ENCODE measurements at places on chromosomes 5 and 9.

DNA sequence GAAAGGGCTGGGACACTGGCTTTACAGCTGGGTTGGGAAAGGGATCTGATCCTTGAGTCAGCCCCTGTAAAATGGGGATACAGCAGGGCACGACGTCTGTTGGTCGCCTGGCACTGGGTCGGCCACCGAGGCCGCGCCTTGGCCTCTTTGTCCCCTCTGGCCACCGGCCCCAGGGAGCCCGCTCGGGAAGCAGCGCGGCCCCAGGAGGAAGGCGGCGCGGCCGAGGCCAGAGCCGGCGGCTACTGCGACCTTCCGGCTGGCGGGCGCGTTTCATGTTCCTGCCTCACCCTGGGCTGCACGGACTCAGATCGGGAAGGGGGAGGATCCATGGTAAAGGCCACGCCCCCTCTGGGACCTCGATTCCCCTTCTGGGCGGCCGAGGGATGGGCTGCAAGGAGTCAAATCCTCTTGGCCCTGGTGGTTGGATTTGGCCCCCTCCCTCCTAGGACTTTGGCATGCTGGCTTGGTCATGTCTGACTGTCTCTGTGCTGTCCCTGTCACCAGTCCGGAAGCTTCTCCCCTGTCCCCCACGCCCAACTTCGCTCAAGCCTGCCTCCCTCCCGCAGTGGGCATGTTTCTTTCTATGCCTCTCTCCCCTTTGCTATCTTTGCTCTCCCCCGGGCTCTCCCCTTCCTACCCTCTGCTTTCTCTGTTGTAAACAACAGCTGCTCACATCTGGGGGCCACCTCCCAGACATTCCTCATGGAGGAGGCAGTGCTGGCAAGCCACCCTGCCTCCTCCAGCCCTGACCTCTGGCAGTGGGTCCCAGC is 25.8 kb downstream of the FPGS start:
- DNase-seq, result no peak

DNA sequence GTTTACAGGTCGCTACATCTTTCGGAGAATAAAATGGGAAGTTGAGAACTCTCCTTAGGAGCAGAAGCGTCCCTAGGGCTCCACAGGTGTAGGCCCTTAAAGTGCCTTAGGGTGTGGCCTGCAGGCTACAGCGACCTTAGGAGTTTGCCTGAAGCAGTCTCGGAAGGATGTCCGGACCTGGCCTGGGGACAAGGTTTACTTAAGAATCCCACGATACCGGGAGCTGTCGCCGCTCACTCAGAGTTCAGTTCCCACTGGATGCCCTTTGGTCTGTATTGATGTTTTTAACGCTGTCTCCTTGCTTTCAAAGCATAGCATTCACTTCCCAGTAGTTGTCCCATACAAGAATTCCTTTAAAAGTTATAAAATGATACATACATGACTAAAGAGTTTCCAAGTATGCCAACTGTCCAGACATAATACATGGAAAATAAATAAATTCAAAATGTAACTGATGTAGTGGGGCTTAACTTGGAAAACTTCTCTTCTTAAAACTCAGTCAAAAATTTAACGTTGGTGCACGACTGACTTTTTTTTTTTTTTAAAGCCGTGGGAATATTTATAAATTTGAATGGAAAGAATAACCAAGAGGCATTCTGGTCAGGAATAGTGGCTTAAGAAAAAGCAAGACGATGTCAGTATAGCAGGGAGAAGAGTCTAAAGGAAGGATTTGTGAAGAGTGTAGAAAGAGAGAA is 848 bp downstream of the RAD50 start:
- peak; percentile 17 for DNase-seq

- no peak for DNase-seq
These were observed 845 bp downstream of the ECSCR start for GRCh38 chr5:139461698-139462097.

GRCh38 chr9:5578018-5578697 is 50.7 kb upstream of the RIC1 start:
- DNase-seq, result no peak

DNA sequence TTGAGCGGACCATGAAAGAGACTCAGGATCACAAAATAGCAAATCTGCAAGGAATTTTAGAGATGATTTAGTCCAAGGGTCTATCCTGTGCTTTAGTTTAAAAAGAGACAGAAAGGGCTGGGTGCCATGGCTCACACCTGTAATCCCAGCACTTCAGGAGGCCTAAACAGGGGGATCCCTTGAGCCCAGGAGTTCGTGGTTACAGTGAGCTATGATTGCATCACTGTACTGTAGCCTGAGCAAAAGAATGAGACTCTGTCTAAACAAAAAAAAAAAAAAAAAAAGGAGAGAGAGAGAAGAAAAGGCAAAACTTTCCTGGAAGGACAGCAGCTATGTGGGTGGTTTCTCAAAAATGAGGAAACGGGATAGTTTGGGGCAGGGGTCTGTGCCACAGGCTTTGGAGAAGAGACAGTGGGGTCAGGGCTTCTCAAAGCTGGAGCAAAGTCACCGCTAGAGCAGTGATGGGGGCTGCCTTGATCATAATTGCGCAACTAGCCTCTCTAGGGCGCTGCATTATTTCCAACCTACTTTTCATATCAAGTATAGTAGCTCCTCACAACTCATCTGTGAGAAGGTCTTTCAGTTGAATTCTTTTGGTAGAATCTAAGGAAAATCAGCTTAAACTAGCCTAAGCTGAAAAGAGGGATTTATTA is 8.5 kb upstream of the ANKH start:
- DNase-seq, result no peak

DNA sequence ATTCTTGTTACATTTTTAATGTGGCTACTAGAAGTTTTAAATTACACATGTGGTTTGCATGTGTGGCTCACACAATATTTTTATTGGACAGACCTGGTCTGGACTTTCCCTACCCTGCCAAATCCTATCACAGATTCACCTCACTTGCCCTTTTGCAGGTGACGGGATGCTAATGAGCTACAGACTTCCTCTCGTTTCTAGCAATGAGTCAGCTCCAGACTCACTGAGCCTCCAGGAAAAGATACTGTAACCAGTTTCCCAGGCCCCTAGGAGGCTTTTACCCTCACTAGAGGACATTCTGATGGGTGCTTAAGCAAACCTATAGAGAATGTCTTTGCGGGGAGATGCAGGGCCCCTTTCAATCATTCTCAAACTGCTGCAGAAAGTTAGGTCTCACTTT is 135.4 kb downstream of the WDR41 start:
- no peak for DNase-seq

DNA sequence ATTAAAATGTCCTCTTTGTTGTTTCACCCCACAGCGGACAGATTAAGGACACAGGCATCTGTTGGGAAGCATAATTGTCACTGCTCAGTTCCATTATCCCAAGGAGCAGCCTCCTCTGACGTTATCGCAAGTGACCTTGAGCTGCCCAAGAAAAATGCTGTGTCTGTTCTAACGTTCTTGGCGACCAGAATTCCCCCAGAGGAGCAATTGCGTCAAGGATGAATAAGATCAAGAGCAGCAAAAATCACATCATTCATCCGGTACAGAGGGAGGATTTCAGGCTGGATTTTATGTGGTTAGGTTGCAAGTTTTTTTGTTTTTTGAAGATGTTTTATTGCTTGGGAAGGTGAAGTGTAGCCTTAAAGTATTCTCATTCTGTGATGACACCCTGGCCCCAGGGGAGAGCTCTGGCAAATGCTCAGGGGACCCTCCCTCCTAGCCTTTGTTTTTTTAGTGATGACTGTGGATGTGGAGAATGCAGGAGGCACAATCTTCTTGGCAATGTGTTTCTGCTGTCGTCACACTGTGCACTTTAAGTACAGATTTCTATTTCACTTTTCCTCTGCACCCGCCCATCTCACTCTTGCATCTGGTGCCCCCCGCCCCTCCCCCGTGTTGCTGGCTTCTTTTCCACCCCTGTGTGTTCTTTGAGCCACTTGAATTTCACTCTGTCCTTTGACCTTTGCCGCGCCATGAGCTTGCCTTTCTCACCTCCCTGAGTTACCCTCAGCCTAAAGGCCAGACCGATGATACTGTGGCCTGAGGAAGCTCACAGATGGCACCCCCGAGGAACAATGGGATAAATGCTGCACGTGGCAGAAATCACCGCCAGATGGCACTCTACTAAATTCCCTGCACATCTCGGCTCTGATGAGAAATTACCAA is 308.5 kb downstream of the RAB3C start:
- DNase-seq, result peak; percentile 56

GRCh38 chr5:14443671-14444093 is 137.9 kb upstream of the OTULINL start:
- no peak for DNase-seq

GRCh38 chr9:124389146-124389939 is 25.9 kb downstream of the PSMB7 start:
- peak; percentile 64 for DNase-seq

DNA sequence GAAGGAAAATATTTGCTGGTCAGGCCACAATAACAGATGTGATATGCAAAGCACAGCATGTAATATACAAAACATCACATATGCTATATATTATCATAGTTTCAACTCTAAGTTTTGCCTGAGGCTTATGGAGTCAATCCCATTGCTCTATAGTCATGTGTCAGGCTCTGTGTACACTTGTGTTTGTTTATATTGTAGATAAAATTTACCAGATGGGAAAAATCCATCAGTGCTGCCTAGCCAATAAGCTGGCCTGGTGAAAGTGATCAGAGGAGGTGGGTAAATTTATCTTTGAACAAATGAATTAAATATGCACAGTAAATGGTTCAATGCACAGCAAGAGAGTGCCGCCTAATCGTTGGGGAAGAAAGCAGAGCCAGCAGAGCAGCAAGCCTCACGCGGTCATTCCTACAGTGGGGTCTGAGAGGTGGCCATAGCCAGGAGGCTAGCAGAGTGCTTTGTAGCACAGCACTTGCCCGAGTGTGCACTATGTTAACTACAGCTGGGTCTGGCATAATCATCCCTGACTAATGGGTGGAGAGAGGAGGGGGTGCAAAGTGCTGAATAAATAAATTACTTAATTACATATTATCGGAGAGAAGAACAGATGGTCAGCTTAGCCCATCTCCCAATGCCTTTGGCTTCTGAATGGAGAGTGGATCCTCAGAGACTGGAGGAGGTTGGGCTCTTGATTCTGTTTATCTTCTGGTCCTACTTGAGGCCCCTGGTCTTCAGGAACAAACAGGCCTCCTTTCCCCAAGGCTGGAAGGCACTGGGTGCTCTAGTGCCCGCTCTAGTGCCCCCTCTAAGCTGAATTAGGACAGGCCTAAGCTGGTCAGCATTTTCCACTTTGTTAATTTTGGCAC is 153.5 kb downstream of the MAT2B start:
- DNase-seq, result no peak

GRCh38 chr9:91416096-91416712 is 7.4 kb downstream of the NFIL3 start:
- no peak for DNase-seq

GRCh38 chr9:135998410-135999071 is 37.4 kb upstream of the UBAC1 start:
- DNase-seq, result no peak

DNA sequence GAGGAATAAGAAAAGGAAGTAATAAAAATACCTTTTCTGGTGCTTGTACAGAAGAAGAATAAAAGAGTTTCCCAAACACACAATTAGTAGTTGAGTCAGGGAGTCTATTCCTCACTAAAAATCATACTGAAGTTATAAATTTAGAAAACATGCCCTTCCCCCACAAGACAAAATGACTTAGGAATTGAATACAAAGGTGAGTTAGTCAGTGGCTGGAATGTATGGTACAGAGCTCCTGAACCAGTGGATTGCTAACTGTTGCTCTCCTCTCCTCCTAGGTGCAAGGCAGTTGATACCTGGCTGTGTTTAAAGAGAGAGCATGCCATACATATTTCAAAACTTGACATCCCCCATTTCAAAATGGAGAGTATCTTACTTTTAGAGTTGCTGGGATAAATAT is 1.9 kb downstream of the GDA start:
- no peak for DNase-seq

DNA sequence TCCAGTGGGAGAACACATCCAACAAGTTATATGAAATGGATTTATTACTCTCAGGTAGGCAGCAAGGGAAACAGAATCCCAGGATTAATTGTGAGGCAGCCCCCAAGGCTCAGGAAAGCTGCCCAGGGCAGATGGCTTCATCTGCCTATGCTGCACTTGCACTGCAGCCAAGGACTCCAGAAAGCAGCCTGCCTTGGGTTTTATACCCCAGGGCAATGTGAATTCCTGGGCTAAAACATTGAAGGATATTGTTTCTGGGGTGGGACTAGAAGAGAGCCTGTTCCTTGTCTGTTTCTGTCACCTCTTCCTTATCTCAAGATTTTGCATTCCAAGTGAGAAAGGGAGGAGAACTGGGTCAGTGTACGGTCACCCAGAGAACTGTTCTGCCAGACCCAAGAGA is 8.8 kb upstream of the CCL27 start:
- no peak for DNase-seq

GRCh38 chr5:38551030-38552017 is 5.1 kb downstream of the LIFR start:
- peak; percentile 39 for DNase-seq

DNA sequence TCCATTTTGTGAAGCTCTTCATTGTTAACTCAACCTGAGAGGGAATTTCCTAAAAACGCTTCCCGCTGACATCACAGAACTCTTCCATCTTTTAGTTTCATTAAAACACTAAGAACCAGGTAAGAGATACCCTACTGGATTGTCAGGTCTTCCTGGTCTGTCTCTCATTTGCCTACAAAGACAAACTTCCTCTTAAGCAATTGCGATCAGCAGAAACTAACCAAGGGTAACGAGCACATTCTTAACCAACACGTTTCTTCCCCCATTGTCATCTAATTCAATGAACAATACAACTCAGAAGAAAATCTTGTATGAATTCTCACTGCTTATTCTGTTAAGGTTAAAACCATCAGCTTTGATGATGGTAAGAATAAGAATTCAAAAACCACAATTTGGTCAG is 6.6 kb downstream of the FBXW11 start:
- DNase-seq, result no peak

- no peak for DNase-seq
These were observed 60.1 kb downstream of the FAM174A start for GRCh38 chr5:100595152-100595811.

DNA sequence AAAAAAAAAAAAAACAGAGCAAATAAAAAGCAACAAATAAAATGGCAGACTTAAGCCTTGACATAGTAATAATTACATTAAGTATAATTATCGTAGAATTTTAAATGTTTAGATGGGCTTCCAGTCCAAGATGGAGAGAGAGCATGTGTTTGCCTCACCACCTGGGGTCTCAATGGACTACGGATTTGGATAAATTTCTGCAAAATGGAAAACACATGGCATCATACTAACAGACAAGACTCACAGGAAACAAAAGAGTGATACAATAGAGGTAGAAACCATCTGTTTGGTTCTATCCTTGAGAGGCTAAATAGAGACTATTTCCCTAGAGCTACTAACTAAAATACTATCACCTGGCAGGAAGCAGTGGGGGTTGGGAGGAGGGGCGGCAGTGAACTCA is 144.3 kb downstream of the MUSK start:
- no peak for DNase-seq

Measured in NCI-H345 (cell line).